ENCODE measurements at places on chromosomes 12 and 14.

DNA sequence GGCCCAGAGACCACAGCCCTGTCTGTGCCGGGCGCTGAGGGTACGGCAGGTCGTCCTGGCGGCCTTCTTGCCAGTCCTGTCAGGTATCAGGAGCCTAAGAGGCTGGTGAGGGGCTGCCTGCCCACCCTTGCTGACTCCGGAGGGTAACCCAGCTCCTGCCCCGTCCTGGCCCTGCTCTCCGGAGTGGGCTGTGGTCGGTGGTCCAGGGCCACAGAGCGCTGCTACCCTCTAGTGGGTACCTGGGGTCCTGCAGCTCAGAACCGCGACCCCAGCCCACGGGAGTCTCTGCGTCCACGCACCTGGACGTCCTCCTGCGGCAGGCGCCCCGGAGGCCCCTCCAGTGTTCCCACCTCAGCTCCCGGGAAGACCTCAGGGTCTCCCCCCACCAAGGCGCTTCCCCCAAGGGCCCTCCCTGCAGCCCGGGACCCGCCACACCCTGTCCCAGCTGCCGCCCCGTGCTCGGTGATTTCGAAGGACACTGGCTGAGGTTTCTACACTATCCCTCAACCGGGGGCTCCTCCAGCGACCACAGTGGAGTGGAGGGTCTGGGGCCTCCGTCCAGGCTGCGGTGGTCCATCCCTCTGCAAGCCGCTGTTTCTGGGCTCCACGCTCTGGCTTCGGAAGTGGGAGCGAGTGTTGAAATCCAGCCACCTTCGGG is 75.9 kb upstream of the FBRSL1 start:
- DNase-seq: no peak

- DNase-seq: peak; percentile 73
These were observed 10.7 kb upstream of the ATP2A2 start for GRCh38 chr12:110270125-110270962.

- DNase-seq: no peak
These were observed 127.4 kb upstream of the ATF1 start for GRCh38 chr12:50636505-50636904.

DNA sequence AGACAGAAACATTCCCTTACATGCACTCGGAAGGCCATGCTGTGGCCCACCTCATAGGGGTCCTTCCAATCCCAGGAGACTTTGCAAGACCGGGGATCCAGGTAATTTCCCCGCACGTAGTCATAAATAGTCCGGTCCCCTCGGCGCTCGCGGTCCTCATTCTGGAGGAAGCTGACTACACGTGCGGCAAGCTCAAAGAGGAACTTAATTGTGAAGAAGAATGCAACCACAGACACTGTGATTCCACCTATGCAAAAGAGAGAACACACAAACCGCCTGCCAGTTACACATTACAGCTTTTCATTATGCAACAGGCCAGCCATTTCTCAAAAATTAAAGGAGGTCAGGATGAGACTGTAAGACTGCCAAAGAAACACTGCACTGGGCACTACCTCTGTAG is 28.4 kb downstream of the AREL1 start:
- DNase-seq: no peak

DNA sequence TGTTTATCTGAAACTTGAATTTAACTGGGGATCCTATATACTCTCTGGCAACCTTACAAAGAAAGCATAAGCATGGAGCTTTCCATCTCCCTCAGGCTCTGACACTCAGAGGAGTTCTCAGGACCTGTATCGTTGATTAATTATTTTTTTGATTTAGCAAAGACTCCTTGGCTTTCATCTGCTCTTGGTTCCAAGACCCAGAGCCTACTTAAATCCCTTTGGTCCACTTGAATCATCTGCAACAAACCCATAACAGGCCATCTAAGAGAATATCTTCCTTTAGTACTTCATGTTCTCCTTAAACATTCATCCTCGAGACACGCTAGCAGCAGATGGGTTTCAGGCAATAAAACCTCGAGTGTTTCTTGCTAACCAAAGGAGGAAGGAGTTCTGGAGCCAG is 85.4 kb downstream of the ZFP36L1 start:
- DNase-seq: no peak

DNA sequence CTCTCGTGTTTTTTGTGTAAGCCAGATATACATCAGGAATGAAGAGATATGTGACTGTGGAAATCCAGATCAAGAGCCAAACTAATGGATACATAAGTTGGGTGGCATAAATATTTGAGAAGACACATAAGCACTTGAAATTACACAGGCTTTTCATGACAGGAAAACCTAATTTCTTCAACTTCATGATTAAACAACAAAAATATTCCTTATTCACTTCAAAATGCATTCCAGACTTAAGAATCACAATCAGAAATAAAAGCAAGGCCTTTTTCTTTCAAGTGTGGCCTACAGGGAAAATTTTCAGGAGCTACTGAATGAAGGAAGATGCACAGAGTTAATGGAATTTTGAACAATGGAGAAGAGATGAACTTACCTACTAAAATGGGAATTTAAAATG is 515.6 kb downstream of the FOXG1 start:
- DNase-seq: no peak

DNA sequence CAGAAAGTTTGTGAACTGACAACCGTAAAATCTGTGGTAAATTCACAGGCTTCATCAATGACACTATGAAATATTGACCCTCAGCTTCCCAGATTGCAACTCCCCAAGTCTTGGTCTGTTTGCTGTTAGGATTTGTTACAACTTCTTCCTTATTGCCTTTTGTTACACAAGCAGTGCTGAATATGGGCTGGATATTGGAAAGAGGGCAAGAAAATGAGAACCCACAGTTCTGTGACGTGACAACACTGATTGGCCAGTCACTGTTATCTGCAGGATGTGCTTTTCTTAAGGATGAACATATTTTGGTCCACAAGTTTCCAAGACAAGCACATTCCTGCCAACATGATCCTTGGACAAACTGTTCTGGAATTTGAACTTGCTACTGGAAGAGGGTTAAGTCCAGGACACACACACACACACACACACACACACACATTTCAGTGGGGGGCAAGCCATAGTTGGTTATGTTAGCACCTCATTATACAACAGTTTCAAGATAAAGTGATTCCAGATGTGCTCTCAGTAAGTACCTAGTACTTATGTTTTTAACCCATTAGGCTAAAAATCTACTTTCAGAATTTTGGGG is 16.6 kb upstream of the SLC38A2 start:
- peak; percentile 87 for DNase-seq

- DNase-seq: peak; percentile 81
These were observed 1.4 kb downstream of the SYNE3 start for GRCh38 chr14:95515080-95515489.

- no peak for DNase-seq
These were observed 272.9 kb downstream of the NUAK1 start for GRCh38 chr12:105865886-105866285.

DNA sequence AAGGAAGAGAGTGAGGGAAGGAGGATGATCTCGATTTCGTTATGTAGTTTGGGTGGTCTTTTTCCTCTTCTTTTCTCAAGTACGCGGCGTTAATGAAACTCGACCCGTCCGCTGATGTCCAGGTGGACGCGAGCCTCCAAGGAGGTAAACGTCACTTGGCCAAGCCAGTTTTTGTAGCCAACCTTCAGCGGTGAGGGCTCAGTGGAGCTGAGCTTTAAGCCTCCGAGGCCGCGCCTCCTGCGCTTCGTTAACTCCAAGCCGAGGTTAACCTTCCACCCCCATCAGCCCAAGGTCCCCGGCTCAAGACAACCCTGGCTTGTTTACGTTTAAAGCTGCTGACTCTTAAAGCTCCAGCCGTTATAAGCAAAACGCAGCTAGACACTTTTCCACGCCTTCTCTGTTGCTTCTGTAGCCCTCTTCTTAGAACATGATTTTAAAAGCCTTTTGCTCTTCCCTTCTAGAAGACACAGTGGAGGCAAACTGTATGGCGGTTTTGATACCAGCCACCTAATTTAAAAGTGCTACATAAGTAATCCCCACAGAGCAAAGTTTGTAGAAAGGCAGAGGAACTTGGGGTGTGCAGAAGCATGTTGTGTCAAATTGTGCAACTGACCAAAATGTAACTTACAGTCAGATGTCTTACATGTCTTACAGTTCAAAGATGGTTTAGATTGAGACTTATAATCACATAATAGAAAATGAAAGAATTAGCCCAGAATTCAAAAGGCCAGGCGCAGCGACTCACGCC is 923 bp upstream of the ITPR2 start:
- DNase-seq: peak; percentile 39

DNA sequence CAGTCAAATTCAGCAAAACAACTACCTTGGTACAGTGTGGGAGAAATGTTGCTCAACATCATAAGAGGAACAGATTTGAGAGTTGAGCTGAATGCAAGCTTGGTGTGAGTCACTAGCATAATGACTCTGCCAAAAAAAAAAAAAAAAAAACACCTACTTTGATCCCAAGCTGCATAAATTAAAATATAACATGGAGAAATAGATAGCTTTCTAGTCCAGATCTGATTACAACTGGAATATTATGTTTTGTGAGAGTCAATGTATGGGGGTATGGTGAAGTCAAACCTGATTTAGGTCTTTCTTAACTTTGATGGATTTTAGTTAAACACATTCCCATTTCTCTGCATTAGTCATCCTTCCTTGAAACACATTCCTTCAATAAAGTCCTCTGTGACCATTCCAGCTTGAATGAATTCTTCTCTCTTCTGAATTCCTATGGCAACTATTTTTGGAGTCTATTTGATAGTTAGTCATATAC is 188.1 kb downstream of the SLC5A8 start:
- DNase-seq: peak; percentile 72

DNA sequence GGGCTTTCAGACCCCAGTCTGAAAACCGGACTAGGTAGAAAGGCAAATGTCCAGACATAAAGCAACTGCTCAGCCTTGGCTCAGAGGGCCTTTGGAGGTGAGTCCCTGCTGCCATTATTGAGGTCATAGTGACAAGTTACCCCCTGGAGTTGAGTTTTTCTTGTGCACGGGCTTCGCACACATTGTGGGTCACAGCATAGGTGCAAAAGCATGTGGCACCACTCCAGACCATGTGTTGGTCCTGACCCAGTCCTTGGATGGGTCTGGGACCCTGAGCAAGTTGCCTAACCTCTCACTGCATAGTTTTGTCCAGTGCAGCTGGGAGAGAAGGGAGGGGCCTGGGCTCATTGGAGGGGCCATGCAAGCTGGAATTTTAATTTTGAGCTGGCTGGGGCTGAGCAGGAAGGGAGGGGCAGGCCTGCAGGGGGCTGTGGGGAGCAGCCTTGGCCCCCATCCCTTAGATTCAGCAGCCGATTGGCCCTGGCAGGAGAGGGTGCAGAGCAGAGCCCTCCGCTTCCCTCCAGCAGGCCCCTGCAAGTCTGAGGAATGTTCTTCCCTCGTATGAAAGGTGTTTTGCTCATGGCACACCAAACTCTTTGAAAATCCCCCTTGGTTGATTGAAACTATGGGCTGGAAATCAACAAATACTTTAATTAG is 4.2 kb upstream of the KRT5 start:
- no peak for DNase-seq

DNA sequence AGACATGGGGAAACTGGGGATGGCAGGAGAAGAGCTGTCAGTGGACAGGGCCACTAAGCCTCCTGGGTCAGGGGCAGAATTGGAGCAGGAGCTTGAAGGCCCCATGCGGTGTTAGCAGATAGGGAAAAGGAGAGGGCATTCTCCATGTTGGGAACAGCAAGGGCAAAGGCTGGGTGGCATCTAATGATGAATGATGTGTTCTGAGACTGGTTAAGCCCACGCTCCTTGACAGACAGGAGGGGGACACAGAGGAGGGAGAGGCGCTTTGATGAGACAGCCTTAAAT is 63.0 kb downstream of the CLMN start:
- no peak for DNase-seq

DNA sequence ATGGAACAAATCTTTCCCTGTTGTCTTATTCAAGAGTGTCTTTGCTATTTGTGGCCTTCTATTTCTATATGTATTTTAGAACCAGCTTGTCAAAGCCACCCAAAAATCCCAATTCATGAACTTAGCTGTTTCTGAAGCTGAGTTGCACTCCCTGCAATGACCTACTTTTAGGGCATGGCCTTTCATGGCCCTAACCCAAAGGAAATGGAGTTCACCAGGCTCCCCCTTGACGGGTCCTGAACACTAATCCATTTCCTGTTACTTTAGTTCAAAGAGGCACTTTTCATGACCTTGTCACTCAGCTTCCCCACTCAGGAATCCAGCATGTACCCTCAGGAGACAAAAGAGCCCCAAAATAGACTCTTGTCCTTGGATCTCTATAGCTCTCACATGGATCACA is 7.6 kb downstream of the TMED8 start:
- DNase-seq: no peak

DNA sequence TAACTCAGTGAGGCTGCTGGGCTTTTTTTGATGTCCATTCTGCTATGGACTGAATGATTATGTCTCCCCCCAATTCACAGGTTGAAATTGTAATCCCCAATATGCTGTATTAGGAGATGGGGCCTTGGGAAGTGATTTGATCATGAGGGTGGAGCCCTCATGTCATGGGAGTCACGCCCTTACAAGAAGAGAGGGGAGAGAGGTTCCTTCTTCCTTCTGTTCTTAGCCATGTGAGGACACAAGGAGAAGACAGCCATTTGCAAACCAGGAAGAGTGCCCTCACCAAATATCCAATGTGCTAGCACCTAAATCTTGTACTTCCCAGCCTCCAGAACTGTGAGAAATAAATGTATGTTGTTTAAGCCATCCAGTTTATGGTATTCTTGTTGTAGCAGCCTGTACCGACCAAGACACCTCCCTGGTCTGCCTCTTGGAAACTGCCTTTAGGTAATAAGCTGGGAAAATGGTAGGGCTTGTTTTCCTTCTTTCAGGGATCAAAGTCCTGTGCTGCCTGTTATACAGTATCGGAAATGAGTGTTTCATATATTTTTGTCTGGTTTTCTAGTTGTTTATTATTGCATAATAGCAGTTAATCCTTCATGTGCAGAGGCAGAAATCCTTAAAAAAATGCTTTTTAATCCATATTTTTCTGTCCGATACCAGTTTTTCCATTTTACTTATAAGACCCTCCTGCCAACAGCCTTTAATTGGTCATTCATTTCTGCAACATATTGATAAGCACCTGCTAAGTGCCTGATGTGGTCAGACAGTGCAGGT is 16.3 kb downstream of the BORCS5 start:
- DNase-seq: no peak

GRCh38 chr14:89349171-89350008 is 67.6 kb downstream of the FOXN3 start:
- no peak for DNase-seq

- DNase-seq: peak; percentile 70
These were observed 95.2 kb upstream of the HMGA2 start for GRCh38 chr12:65728848-65729793.

DNA sequence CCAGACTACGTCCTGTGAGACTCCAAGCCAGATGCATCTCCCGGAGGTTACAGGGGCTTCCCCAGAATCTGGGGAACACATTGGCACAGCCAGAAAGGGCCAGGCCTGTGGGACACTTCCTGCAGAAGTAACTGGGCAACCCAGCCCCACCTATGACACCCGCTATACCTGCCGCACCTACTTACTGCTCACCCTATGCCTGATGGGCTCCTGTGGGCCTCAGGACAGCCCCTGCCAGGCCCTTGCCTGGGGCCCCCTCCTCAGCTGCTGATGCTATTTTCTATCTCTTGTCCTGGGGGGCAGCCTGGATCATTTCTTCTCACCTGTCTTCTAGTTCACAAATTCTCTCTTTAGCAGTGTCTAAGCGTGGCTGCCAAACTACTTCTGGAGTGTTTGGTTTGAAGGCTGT is 28.7 kb downstream of the JAG2 start:
- no peak for DNase-seq

All from Daoy (cell line).